ENCODE measurements at places on chromosomes 7 and 10.

GRCh38 chr10:123009105-123009820 is 457 bp downstream of the ACADSB start:
- peak; percentile 26 for DNase-seq

DNA sequence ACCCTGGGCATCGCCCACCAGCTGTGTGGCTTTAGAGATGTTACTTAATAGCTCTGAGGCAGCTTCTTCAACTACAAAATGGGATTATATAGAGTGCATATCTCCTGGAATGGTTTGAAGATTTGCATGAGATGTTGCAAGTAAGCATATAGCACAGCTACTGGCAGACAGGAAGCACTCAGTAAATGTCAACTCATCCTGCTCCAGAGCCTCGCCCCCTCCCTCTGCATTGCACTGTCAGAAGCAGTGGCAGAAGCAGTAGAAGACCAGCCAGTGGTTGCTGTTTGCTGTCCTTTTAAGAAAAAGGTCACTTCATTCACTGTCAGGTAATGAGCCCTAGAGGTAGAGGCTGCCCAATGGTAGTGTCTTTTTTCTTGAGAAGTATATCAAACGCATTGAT is 180.0 kb upstream of the GHITM start:
- DNase-seq: no peak

- no peak for DNase-seq
Observed at GRCh38 chr7:29748286-29749099, 57.8 kb upstream of the WIPF3 start.

- no peak for DNase-seq
Observed at GRCh38 chr7:129257168-129257567, 32.3 kb downstream of the AHCYL2 start.

DNA sequence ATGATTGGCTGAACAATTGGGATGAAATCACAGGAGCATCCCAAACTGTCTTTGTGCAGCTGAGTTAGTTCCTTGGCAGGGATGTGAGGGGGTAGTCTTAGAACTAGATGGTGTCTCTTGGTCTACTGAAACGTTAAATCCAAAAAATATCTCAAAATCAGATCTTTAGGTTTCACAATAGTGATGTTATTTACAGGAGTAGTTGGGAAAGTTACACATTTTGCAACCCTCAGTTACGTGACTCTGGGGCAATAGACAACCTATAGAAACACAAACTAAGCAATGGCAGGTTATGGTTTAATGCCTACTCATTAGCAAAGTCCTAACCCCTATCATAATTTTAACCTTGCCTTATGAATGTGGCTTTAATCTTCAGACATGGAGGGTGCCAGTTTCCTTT is 24.0 kb downstream of the PKD1L1 start:
- DNase-seq: no peak

- DNase-seq: no peak
Observed at GRCh38 chr7:20199015-20199737, 18.0 kb downstream of the MACC1 start.

DNA sequence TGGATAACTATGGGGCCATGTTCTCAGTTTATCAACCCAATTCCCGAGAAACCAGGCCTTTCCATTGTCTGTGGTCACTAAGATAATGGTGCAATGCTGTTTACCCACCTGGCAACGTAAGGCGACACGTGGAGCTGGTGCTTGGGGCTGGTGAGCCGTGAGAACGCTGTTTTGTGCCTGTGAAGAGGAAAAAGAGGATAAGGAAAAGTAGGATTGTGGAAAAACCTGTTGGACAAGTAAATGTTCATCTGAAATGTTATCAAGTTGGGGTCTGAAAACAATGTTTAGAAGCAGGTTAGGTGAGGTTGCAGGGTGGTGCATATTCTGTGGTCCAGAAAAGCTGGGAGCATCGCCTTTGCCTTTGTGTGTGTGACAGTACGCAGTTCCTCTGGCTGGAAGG is 88.5 kb downstream of the PPP1R17 start:
- DNase-seq: no peak

- DNase-seq: no peak
Observed at GRCh38 chr7:149785983-149786382, 12.6 kb upstream of the ZNF467 start.

Measured in activated CD4-positive, CD25-positive, alpha-beta regulatory T cell (primary cell).